Articular chondrocyte of knee joint (primary cell): ENCODE measurements at places on chromosomes 1 and 21. TPM values are rescaled to one million over a fixed set of nuclear protein-coding genes. Genes with fewer than 3 reads are reported as not detected.

Gene GFI1
- under 0.01 TPM in 1 of 2 replicates, not detected in the other for total RNA-seq

Gene AMIGO1
- 2.1 and 2.5 TPM in 2 replicates for total RNA-seq

Gene RHD
- not detected in 2 replicates for total RNA-seq

Gene S1PR1
- total RNA-seq, result 8.4 and 10.8 TPM in 2 replicates

Gene UBXN10
- total RNA-seq, result 0.32 and 0.39 TPM in 2 replicates

Gene SLC37A1
- 2.5 and 3.9 TPM in 2 replicates for total RNA-seq

Gene NPPA
- total RNA-seq, result not detected in 2 replicates

Gene A3GALT2
- not detected in 2 replicates for total RNA-seq

Gene SPRR2E
- total RNA-seq, result not detected in 2 replicates

Gene UBE2U
- not detected in 2 replicates for total RNA-seq

Gene C1orf21
- 118 and 140 TPM in 2 replicates for total RNA-seq

Gene ESPN
- total RNA-seq, result under 0.01 TPM in 1 of 2 replicates, not detected in the other

Gene TEX38
- total RNA-seq, result not detected in 2 replicates

Gene ZNF362
- total RNA-seq, result 10.7 and 11.1 TPM in 2 replicates

Gene CHIA
- total RNA-seq, result 0.13 TPM in 1 of 2 replicates, not detected in the other

Gene TMCC2
- total RNA-seq, result 0.78 and 0.97 TPM in 2 replicates

Gene KIF17
- 0.26 and 0.43 TPM in 2 replicates for total RNA-seq

Gene GPR37L1
- total RNA-seq, result under 0.01 TPM in 1 of 2 replicates, not detected in the other

Gene GJA4
- 0.11 TPM in 1 of 2 replicates, not detected in the other for total RNA-seq

Gene OLIG1
- not detected in 2 replicates for total RNA-seq

Gene L1TD1
- not detected in 2 replicates for total RNA-seq

Gene DDR2
- total RNA-seq, result 292 and 396 TPM in 2 replicates

Gene TNN
- total RNA-seq, result not detected in 2 replicates

Gene CD160
- total RNA-seq, result 0.13 TPM in 1 of 2 replicates, not detected in the other

Gene OR6K3
- not detected in 2 replicates for total RNA-seq

Gene HSPG2
- total RNA-seq, result 251 and 279 TPM in 2 replicates

Gene RHEX
- not detected in 2 replicates for total RNA-seq

Gene WNT2B
- total RNA-seq, result 1.2 and 1.3 TPM in 2 replicates

Gene HSD3B1
- total RNA-seq, result not detected in 2 replicates

Gene TNFSF4
- 0.39 and 0.65 TPM in 2 replicates for total RNA-seq

Gene FAM177B
- total RNA-seq, result not detected in 2 replicates

Gene CRYBG2
- total RNA-seq, result not detected in 2 replicates

Gene SNRPE
- total RNA-seq, result 50.9 and 59.7 TPM in 2 replicates

Gene ZNF695
- 1.2 and 2.8 TPM in 2 replicates for total RNA-seq

Gene VWA5B1
- not detected in 2 replicates for total RNA-seq

Gene HSD3B2
- total RNA-seq, result not detected in 2 replicates

Gene C1QA
- not detected in 2 replicates for total RNA-seq

Gene FNDC7
- 0.13 and 0.22 TPM in 2 replicates for total RNA-seq

Gene RSPH1
- total RNA-seq, result 0.26 and 0.76 TPM in 2 replicates

Gene CLCA4
- total RNA-seq, result not detected in 2 replicates

Gene KCND3
- 4.4 and 11.8 TPM in 2 replicates for total RNA-seq

Gene IL12RB2
- under 0.01 TPM in 2 replicates for total RNA-seq

Gene CADM3
- 0.26 and 1.2 TPM in 2 replicates for total RNA-seq

Gene GPR153
- 5.6 and 8.1 TPM in 2 replicates for total RNA-seq
